ENCODE measurements at places on chromosomes 5 and 9.

GRCh38 chr9:28439688-28440087 lies 866.4 kb upstream of the C9orf72 start:
- DNase-seq = no peak

DNA sequence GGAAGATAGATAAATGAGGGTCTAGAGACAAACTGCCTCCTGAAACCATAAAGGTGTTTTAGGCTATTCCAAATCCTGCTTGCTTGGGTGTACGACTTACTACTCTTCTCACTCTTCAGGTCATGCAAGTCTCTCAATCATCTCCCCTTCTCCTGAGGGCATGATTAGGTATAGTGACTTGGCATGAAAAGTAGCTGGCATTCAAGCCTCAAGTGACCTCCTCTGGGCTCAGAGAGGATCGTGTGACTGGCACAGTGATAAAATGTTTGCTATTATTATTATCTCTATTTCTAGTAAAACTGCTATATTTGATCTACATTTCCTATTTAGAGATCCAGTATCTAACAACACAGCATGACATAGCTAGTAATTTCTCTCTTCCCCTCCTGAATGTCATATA lies 494.8 kb downstream of the SPOCK1 start:
- no peak for DNase-seq

- no peak for DNase-seq
Observed at GRCh38 chr5:6827526-6828219, 114.4 kb downstream of the TENT4A start.

DNA sequence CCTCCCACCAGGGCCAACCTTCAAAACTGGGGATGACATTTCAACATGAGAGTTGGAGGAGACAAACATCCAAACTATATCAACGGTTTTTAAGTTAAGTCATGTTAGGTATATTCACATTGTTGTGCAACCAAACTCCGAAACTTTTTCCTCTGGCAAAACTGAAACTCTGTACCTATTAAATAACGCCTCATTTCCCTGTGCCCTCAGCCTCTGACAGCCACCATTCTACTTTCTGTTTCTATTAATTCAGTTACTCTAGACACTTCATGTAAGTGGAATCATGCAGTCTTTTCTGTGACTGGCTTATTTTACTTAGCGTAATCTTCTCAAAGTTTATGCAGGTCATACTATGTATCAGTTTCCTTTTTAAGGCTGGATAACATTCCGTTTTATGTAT lies 85.0 kb downstream of the CWC27 start:
- no peak for DNase-seq

DNA sequence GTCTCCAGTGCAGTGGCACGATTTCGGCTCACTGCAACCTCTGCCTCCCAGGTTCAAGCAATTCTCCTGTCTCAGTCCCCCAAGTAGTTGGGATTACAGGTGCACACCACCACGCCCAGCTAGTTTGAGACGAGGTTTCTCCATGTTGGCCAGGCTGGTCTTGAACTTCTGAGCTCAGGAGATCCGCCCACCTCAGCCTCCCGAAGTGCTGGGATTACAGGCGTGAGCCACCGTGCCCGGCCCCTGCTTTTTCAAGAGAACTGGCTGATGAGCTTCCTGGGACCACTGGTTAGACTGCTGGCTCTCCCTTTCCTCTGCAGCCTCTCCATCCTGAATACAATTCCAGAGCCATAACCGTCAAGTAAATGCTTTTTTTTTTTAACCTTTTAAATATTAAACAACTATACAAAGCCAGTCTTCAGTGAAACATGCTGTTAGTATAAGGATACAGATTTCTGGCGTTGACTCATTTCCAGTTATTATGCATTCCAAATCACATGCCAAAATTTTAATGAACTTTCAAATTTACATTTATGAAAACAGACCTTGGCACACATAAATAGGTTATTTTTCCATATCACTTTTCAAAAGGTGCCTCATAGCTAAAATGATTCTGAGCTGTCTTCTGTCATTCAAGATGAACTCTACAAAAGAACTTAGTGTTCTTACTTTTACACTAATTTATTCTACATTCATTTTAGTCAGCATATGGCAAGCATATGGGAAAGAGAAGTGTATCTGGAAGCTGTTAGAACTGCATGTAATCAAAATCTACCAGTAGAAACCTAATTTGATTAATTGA lies 116.0 kb downstream of the MLLT3 start:
- DNase-seq = no peak

DNA sequence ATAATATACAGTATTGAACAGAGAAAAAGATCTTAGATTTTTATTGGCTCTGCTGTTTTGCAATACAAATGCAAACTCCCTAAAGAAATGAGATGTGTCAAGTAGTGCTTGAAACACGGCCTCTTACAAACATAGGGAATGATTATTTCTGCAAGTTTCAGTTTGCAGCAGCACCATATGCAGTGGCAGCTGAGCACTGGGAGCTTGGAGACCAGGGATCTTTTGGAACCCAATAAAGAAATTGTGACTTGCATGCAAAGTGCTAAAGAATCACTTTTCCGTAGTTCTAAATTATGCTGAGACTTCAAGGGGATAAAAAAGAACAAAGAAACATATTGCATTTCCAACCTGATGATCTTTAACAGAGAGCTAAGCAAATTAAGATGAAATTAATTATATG lies 674.6 kb upstream of the ZNF608 start:
- DNase-seq = no peak

DNA sequence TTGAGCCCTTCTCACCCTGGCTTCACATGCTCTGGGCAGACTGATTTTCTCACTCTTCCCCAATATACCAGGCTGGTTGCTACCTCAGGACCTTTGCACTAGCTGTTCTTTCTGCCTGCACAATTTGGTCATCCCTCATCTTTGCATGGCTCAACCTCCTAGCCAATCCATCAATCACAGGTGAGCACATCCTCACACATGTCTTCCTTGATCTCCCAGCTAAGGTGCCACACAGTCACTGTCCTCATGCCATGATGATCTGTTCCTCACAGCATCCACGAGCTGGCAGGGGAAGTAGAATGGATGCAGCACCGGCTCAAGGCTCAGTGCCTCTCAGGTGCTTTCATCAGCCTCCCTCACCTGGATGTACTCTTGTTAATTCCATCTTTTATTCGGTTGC lies 30.6 kb upstream of the S1PR3 start:
- DNase-seq = no peak

DNA sequence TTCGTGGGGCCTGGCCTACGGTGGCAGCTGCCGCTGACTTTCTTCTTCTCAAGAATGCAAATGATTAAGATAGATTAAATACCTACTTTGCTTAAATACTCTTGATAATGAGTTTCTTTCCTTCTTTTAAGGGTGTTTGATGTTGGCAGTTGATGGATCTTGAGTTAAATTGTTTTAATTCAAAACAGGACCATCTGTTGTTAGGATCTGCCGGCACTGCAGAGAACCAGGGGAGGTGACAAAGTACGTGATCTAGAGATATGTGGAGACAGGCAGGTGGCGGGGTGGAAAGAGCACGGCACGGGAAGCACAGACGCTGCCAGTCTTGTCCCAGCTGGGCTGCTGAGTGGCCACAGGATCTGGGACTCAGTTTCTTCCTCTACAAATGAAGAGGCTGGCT lies 37.9 kb downstream of the MED27 start:
- no peak for DNase-seq

GRCh38 chr9:3032898-3033297 lies 189.0 kb upstream of the PUM3 start:
- DNase-seq = no peak

GRCh38 chr5:59807806-59808205 lies 85.7 kb downstream of the PDE4D start:
- no peak for DNase-seq

GRCh38 chr9:34430843-34431437 lies 27.4 kb downstream of the FAM219A start:
- DNase-seq = peak; percentile 50

GRCh38 chr5:1033606-1034420 lies 25.2 kb downstream of the NKD2 start:
- no peak for DNase-seq

GRCh38 chr9:136108648-136109266 lies 9.9 kb downstream of the TMEM250 start:
- no peak for DNase-seq

- no peak for DNase-seq
Observed at GRCh38 chr5:105639068-105639467, 2031.7 kb downstream of the EFNA5 start.

DNA sequence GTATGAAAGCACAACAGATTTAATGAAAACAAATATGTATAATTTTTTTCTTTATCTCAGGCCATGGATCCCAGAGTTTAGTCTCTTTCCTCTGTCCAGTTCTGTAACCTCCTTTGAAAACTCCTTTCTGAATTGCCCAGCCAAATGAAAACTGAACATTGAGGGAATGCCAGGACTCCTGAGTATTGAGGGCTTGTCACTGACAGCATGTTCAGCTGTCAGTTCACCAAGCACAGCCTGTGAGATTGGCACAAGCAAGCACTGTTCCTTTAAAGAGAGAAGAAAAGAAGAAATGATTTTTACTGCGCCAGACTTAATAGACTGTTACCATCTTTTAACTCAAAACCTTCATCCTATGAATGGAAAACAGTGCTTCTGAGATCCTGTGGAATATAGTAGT lies 27.3 kb downstream of the TTC1 start:
- DNase-seq = no peak

DNA sequence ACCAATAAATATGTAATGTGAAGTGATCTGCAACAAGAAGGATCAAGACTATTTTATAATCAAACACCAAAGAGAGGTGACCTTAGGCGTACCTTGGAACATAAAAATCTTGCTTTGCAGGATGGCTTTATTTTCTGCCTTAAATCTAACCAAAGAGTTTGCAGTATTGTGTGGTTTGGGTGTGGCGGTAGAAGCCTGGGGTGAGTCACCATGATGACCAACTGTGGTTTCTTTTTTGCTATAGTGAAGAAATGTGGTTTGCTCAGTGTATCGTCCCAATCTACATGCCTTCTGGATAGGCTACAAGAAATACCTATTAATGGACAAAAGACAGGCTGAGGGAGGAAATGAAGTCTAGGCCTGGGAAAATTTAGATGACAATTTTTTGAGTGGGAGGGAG lies 5.1 kb upstream of the CAST start:
- peak; percentile 81 for DNase-seq

DNA sequence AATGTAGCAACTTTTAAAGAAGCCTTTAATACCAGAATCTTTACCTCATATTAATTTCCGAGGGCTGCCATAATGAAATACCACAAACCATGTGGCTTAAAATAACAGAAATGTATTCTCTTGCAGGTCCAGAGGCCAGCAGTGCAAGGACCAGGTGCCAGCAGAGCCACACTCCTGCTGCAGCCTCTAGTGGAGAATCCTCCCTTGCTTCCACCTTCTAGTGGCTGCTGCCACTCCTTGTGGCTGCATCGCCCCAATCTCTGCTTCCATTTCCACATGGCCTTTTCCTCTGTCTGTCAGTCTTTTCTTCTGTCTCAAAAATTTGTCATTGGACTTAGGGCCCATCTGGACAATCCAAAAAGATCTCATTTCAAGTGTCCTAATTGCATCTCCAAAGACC lies 401.5 kb downstream of the EFNA5 start:
- DNase-seq = no peak

DNA sequence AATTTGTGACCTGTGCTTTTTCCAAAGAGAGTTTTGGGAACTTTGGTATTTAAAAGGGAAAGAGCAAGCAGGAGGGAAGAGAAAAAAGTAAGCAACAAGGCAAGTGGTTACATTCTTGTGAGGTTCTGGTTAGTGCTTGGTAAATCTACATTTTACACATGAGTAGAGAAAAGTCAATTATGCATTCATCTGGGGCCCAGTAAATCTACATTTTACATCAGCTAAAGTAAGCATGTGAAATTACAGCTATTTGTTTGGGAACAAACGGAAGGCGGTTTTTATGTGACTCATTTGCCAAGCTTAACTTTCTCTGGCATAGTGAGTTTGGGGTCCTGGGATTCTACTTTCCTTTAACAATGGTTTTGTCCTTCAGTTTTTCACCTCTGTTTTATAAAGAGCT lies 102.2 kb downstream of the SNX18 start:
- DNase-seq = no peak

- DNase-seq = no peak
Observed at GRCh38 chr9:86594724-86595123, 240.5 kb upstream of the TUT7 start.

DNA sequence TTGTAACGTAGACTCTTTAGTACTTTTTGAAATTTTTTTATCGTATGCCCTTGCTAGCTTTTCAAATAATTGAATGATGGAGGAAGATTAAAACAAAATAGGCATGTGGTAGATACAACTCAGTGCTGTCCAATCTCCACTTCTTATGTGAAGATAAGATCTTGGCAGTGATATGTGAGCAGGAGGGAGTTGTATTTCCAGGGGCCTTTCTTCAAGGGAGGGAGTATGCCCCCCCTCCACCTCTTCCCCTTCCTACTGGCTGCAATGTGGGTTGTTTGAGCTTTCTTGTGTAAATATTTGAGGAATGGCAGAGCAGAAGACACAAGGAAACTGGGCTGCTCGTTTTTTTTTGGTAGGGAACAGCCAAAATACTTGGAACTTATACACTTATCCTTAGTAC lies 374.9 kb downstream of the PSAT1 start:
- DNase-seq = no peak

GRCh38 chr5:161305601-161306000 lies 240.9 kb downstream of the GABRB2 start:
- DNase-seq = no peak

DNA sequence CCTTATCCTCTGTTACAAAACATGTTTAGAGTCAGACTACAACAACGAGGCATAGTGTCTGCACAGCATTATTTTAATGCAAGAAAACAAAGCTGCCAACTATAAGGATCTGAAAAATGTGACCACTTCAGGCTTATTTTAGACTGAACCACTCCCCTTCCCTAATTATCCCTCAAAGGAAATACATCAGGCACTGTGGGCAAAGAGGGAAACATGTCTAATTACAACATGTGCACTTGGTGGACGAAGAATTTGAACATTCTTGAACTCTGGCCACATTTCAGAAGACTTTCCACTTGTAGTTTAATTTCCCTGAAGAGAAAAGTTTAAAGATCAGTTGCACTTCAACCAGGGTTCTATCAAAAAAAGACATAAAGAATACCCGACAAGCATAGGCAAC lies 3.8 kb downstream of the MTMR12 start:
- DNase-seq = no peak

- DNase-seq = peak; percentile 32
Observed at GRCh38 chr9:76534026-76534425, 75.0 kb downstream of the GCNT1 start.

GRCh38 chr5:61732369-61732768 lies 400.3 kb downstream of the ZSWIM6 start:
- DNase-seq = no peak

DNA sequence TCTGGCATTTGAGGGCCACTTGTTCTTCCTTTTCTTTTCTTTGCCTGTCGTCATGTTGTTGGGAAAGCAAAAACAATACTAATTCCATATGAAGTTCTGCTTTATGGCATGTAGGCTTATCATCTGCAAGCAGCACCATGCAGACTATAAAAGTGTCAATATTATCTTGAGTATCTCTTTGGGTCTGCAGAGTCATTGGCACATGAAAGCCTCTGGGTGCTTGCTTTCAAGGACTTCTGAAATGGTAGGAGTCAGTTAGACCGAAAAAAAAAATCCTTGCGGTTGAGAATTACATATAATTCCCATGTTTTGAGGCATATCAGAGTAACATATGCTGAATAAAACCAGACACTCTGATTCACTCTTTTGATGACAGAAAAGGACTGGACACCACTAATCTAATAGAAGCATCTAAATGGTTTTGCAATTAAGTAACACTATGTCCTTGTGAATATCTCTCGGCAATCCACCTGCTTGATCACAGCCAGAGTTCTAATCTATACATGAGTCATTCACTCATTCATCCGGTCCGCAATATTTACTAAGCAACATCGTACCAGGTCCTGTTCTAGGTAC lies 44.4 kb downstream of the GNAQ start:
- no peak for DNase-seq
